ENCODE measurements at places on chromosomes 12 and 14. TPM values are rescaled to one million over a fixed set of nuclear protein-coding genes. Genes with fewer than 3 reads are reported as not detected.

The CLEC4D gene
- total RNA-seq: not detected

DNA sequence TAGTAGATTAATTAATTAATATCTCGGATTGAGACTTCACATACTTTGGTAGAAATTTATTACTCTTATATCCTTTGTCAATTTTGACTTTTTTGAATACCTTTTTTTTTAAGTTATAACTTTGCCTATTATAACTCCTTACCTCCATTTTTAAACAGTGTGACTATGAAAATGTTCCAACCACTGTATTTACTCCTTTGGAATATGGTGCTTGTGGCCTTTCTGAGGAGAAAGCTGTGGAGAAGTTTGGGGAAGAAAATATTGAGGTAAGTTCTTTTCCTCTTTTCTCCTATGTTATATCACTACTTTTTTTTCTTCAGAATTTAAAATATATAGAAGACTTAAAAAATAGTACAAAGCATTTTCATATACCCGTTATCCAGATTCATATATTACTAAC is 27.8 kb downstream of the EID3 start:
- DNase-seq: no peak

GRCh38 chr12:20440408-20440807 is 72.1 kb downstream of the PDE3A start:
- DNase-seq: no peak

The AQP2 gene
- not detected for total RNA-seq

GRCh38 chr12:6904280-6905276 is at the start of gene LRRC23:
LRRC23 (plus strand) TSS chr12:6904822; CDS start chr12:6905634, 812 bp downstream.
- DNase-seq: no peak

The ASIC1 gene
- 2.9 TPM for total RNA-seq

DNA sequence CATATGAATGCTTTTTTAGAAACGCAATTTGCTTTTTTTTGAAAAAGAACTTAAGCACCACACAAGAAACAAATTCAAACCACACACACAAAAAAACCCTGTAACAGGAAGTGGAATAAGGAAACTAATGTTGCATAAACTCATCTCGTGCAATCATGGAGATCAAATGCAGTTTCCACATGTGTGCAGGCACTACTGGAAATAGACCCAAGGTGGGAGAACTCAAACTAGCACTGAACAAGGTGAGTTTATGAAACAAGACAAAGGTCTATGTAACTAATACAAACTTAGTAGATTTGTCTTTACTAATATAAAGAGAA is 17.5 kb downstream of the NIN start:
- DNase-seq: no peak

GRCh38 chr12:122517877-122518276 is 8.9 kb downstream of the RSRC2 start:
- DNase-seq: no peak

Measured in vagina (tissue), 2 donors.